ENCODE measurements at places on chromosomes 1 and 21. TPM values are rescaled to one million over a fixed set of nuclear protein-coding genes. Genes with fewer than 3 reads are reported as not detected.

PM20D1 gene
- polyA plus RNA-seq, result 0.19 TPM

GRCh38 chr1:15289251-15289651 is 42.2 kb downstream of the FHAD1 start:
- H3K36me3 ChIP-seq, result no peaks in the 10 kb centered on the region
- H3K27me3 ChIP-seq, result no peaks in the 10 kb centered on the region
- no peaks in the 10 kb centered on the region for H3K4me1 ChIP-seq
- no peak for DNase-seq

GRCh38 chr1:164443836-164444235 is 115.1 kb upstream of the PBX1 start:
- H3K4me1 ChIP-seq, result no peaks in the 10 kb centered on the region
- no peak overlapping the region for H3K27ac ChIP-seq
- no peaks in the 10 kb centered on the region for H3K36me3 ChIP-seq
- H3K4me3 ChIP-seq, result no peak overlapping the region
- DNase-seq, result no peak

- no peak for DNase-seq
- no peaks in the 10 kb centered on the region for H3K4me1 ChIP-seq
- H3K4me3 ChIP-seq, result no peak overlapping the region
- H3K27me3 ChIP-seq, result no peaks in the 10 kb centered on the region
- H3K27ac ChIP-seq, result no peak overlapping the region
Measured at GRCh38 chr1:71463144-71463543, 382.3 kb upstream of the ZRANB2 start.

GRCh38 chr1:220089650-220090556 is at the start of gene BPNT1:
Gene BPNT1, minus strand, starts transcription at chr1:220089788. Its CDS starts 9,942 bp downstream, at chr1:220079846.
- H3K4me3 ChIP-seq, result peak within 1 kb of the TSS; percentile 78
- H3K4me1 ChIP-seq, result peaks cover 3% of the 10 kb centered on the region
- H3K27me3 ChIP-seq, result no peaks in the 10 kb centered on the region
- H3K36me3 ChIP-seq, result no peaks in the 10 kb centered on the region
- peak within 1 kb of the TSS; percentile 50 for H3K27ac ChIP-seq

LINGO4 gene
- not detected for polyA plus RNA-seq

HAO2 gene
- not detected for polyA plus RNA-seq

- H3K4me3 ChIP-seq, result peak overlapping the region; percentile 95
- DNase-seq, result peak; percentile 82
- peak overlapping the region; percentile 87 for H3K27ac ChIP-seq
- H3K27me3 ChIP-seq, result no peaks in the 10 kb centered on the region
- H3K4me1 ChIP-seq, result peaks cover 30% of the 10 kb centered on the region
- peaks cover 2% of the 10 kb centered on the region for H3K36me3 ChIP-seq
Measured at GRCh38 chr1:1272341-1273208, 1.1 kb downstream of the UBE2J2 start.

GRCh38 chr1:30061292-30062220 is 661.8 kb downstream of the MATN1 start:
- H3K36me3 ChIP-seq, result no peaks in the 10 kb centered on the region
- no peaks in the 10 kb centered on the region for H3K4me1 ChIP-seq
- peak; percentile 12 for DNase-seq
- H3K27me3 ChIP-seq, result no peaks in the 10 kb centered on the region
- no peak overlapping the region for H3K4me3 ChIP-seq
- no peak overlapping the region for H3K27ac ChIP-seq

SLAMF1 gene
- 0.46 TPM for polyA plus RNA-seq

DNA sequence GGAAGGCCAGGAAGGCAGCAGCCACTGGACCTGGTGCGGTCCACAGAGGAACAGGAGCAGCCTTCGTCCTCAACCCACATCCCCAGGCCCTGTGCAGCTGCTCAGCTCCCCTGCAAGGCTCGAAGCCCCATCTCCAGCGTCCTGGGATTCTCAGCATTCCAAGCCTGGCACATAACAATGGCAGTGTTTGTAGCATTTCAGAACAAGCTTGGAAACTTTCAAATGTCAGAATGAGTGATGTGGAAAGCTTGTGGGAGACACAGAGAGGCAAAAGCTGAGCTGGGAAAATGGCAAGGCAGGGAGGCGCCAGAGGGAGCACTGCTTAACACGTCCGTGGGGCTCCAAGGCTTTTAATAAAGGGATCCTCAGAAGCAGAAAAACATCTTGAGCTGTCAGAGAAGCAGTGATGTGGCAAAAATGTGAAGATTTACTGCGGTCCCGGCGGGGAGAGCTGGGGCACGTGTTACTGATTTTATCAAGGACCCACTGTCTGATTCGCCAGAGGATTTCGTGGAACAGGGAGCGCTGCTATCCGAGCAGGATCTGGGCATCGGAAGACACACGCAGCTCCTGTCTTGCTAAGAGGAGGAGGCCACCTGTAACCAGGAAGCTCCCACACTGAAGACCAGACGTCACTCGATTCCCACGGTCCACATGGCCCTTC is 38.1 kb downstream of the TOMM20 start:
- H3K36me3 ChIP-seq, result no peaks in the 10 kb centered on the region
- DNase-seq, result no peak
- H3K4me1 ChIP-seq, result peaks cover 14% of the 10 kb centered on the region
- H3K27ac ChIP-seq, result no peak overlapping the region

GRCh38 chr1:224482619-224483018 is 48.0 kb upstream of the WDR26 start:
- no peak overlapping the region for H3K27ac ChIP-seq
- no peaks in the 10 kb centered on the region for H3K27me3 ChIP-seq
- H3K36me3 ChIP-seq, result no peaks in the 10 kb centered on the region
- H3K4me1 ChIP-seq, result no peaks in the 10 kb centered on the region

CXADR gene
- polyA plus RNA-seq, result 12.5 TPM

C1orf116 gene
- polyA plus RNA-seq, result 32.1 TPM

DNA sequence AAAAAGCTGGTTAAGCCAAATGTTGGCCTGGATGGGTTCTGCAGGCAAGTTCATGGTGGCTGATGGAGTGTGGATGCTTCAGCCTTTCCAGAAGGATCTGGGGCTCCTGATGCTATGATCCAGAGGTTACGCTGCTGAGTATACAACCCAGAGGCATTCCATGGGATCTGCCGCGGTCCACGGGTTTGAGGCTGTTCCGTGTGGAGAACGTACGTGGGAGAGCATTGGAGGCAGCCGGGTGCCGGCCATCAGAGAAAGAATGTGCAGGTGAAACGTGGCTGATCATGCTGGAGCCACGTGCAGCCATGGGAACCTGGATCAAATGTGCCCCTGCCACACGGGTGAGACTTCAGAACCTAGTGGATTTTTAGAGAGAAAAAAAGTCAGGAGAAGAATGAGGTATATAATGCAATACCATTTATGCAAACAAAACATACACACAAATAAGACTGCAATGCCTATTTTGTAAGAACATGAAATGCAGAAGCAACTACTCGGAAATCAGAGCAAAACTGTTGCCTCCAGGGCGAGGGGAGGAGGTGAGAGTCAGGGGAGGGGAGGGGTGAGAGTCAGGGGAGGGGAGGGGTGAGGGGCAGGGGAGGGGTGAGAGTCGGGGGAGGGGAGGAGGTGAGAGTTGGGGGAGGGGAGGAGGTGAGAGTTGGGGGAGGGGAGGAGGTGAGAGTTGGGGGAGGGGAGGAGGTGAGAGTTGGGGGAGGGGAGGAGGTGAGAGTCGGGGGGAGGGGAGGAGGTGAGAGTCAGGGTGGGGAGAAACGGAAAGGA is 116.5 kb upstream of the C1orf174 start:
- no peak for DNase-seq
- H3K27me3 ChIP-seq, result no peaks in the 10 kb centered on the region
- H3K27ac ChIP-seq, result no peak overlapping the region

GRCh38 chr1:78047631-78048030 is 1.9 kb downstream of the GIPC2 start:
- H3K4me3 ChIP-seq, result no peak overlapping the region
- peaks cover 2% of the 10 kb centered on the region for H3K4me1 ChIP-seq
- H3K27me3 ChIP-seq, result peaks cover 6% of the 10 kb centered on the region
- H3K36me3 ChIP-seq, result no peaks in the 10 kb centered on the region

- DNase-seq, result peak; percentile 92
- H3K27me3 ChIP-seq, result no peaks in the 10 kb centered on the region
- H3K4me3 ChIP-seq, result peak within 1 kb of the TSS; percentile 71
- peak within 1 kb of the TSS; percentile 97 for H3K27ac ChIP-seq
- H3K36me3 ChIP-seq, result no peaks in the 10 kb centered on the region
Measured at GRCh38 chr1:224329842-224330753, at the start of gene NVL. Gene NVL, minus strand, starts transcription at chr1:224330172. Its CDS starts 45 bp downstream, at chr1:224330127.

- H3K4me3 ChIP-seq, result no peak overlapping the region
- H3K27ac ChIP-seq, result no peak overlapping the region
- DNase-seq, result no peak
- H3K36me3 ChIP-seq, result no peaks in the 10 kb centered on the region
Measured at GRCh38 chr1:223678841-223679240, 13.3 kb upstream of the CAPN8 start.

VASH2 gene
- polyA plus RNA-seq, result 3.6 TPM

SLC25A33 gene
- polyA plus RNA-seq, result 2.7 TPM

- no peaks in the 10 kb centered on the region for H3K27me3 ChIP-seq
- no peaks in the 10 kb centered on the region for H3K36me3 ChIP-seq
- H3K4me1 ChIP-seq, result no peaks in the 10 kb centered on the region
- no peak for DNase-seq
- H3K4me3 ChIP-seq, result no peak overlapping the region
- peak overlapping the region; percentile 35 for H3K27ac ChIP-seq
Measured at GRCh38 chr1:92711473-92712165, 73.3 kb downstream of the EVI5 start.

UTP25 gene
- 1.1 TPM for polyA plus RNA-seq

COL9A2 gene
- 4.8 TPM for polyA plus RNA-seq

DNA sequence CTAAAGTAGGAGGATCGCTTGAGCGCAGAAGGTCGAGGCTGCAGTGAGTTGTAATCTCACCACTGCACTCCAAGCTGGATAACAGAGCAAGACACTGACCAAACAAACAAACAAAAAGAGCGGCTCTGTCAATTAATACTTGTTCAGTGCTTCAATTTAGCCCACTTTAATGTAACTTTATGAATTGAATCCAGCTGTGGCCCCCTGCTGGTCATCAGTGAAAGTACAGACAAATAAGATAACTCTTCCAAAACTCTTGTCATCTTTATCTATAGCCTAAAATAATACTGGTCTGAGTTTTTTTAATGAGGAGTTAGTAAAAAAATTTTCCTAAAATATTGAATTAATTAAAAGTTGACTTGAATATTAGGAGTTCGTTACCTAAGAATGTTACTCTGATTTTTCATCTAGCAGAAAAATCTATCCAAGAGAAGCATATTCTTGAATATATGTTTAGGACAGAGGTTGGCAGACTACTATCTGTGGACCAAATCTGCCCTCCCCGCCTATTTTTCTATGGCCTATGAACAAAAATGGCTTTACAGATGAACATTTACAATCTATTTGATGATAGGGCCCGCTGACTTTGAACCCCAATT is 26.1 kb downstream of the ATP5PF start:
- H3K4me3 ChIP-seq, result no peak overlapping the region
- H3K27ac ChIP-seq, result no peak overlapping the region
- H3K4me1 ChIP-seq, result no peaks in the 10 kb centered on the region

DNA sequence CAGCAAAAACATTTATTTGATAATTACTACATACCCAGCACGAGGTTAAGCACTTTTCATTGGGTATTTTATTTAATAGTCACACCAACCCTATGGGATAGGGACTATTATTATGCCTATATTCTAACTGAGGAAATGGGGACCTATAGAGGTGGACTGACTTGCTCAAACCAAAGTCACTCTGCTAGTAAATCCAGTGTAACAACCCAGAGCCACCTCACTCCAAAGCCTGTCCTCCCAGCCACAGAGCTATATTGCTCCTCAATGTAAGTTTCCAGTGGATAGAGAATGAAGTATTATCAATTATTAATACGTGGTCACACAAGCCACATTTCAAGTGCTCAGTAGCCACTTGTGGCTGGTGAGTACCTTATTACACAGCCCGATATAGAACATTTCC is 97.5 kb downstream of the RGS2 start:
- H3K36me3 ChIP-seq, result no peaks in the 10 kb centered on the region
- H3K4me1 ChIP-seq, result no peaks in the 10 kb centered on the region
- no peak for DNase-seq
- H3K4me3 ChIP-seq, result no peak overlapping the region
- H3K27ac ChIP-seq, result no peak overlapping the region

DNA sequence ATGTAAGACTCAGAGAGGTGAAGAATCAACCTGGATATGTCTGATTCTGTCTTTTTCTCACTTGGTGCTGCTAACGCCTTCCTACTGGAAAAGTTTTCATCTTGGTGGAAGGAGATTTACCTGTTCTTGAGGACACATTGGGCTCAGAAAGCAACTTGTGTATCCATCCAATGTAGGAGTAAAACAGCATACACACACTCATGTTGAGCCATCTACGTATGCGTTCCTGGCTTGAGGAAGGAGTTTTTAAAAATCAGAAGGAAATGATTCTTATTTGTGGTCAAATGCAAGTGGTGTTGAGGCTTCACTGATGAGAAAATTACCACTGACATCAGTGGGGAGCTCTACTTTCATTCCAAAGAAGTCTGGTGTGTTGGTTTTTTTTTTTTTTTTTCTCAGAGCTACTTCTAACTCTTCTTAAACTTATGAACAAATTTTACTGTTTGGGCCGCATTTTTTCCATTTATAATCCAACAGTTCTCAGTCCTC is 25.6 kb downstream of the XCL2 start:
- no peak for DNase-seq
- no peak overlapping the region for H3K4me3 ChIP-seq
- no peaks in the 10 kb centered on the region for H3K36me3 ChIP-seq
- H3K4me1 ChIP-seq, result peaks cover 2% of the 10 kb centered on the region
- no peak overlapping the region for H3K27ac ChIP-seq

DNA sequence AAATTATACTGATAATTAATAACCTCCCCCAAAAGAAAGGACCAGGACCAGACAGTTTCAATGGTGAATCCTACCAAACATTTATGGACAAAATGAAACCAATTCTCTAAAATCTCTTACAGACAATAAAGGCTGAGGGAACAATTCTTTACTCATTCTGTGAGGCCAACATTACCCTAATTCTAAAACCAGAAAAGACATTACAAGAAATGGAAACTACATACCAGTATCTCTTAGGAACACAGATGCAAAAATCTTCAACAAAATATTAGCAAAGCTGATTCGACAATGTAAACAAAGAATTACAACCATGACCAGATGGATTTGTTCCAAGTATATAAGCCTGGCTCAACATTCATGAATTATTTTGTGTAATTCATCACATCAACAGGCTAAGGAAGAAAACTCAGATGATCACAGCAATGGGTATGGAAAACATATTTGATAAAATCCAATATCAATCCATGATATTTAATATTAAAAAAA is 8.6 kb downstream of the TMED5 start:
- no peak for DNase-seq
- H3K27me3 ChIP-seq, result no peaks in the 10 kb centered on the region
- H3K36me3 ChIP-seq, result no peaks in the 10 kb centered on the region
- no peaks in the 10 kb centered on the region for H3K4me1 ChIP-seq

TSPEAR gene
- 0.09 TPM for polyA plus RNA-seq

- H3K36me3 ChIP-seq, result no peaks in the 10 kb centered on the region
- no peak for DNase-seq
Measured at GRCh38 chr1:172500207-172500606, 32.7 kb upstream of the SUCO start.

TRIM63 gene
- polyA plus RNA-seq, result 11.3 TPM

- no peak overlapping the region for H3K4me3 ChIP-seq
- no peaks in the 10 kb centered on the region for H3K4me1 ChIP-seq
- no peaks in the 10 kb centered on the region for H3K27me3 ChIP-seq
- H3K27ac ChIP-seq, result no peak overlapping the region
- no peaks in the 10 kb centered on the region for H3K36me3 ChIP-seq
Measured at GRCh38 chr1:101241485-101242225, 4.8 kb downstream of the S1PR1 start.

All from small intestine (tissue), 16 donors.